ENCODE measurements at places on chromosomes 5 and 9.

DNA sequence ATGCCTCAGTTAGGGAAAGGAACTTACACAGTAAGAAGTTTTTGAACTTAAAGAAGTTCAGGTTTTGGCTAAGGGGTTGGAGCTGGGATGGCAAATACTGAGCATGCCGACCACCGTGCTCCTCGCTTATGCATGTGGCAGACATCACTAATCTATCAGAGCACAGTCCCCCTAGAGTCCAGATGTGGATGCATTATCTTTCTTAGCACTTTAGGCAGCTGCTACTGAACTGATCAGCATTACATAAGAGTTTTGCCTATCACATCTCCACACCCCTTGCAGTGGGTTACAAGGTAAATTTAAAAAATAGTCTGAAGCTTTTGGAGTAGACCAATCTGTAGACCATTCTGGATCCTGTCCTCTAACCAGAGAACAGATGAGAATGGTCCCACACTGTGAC is 22.4 kb downstream of the MACIR start:
- no peak for DNase-seq

GRCh38 chr9:91436841-91437240 is 13.2 kb upstream of the NFIL3 start:
- DNase-seq: no peak

DNA sequence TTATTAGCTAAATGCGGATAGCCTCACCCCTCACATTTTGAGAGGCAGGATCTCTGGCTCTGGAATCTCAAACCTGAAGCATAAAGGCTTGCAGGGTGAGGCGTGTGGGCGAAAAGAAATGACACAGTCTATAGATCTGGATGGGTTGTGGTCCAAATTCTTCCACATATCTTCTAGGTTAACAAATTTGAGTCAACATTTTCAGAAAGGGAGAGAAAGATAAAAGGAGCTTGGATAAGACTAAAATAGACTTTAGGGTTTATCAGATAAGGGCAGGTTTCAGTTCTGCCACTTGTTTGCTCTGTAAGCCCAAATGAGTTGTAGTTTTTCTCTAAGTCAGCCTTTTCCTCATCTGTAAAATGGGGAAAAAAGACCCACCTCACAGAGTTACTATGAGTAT is 220.9 kb downstream of the TRIM32 start:
- DNase-seq: no peak

GRCh38 chr5:145437627-145438026 is 397.5 kb downstream of the PRELID2 start:
- DNase-seq: no peak

DNA sequence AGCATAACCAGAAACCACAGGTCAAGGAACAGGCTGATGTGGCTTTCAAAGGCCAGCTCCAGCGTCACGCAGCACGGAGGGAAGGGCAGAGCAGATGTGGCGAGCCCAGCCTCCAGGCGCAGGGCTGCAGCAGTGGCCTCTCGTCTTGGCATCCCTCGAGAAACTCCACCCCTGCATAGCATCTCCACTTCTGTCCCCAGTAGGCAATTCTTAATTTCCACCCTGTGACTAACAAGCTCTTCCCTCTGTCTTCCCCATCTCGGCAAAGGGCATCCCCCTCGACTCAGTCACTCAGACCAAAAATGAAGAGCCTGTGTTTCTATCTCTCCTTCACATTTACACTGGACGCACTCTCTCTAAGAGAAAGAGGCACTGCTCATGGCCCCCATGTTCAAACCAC is 1.7 kb upstream of the CACNA1B start:
- no peak for DNase-seq

DNA sequence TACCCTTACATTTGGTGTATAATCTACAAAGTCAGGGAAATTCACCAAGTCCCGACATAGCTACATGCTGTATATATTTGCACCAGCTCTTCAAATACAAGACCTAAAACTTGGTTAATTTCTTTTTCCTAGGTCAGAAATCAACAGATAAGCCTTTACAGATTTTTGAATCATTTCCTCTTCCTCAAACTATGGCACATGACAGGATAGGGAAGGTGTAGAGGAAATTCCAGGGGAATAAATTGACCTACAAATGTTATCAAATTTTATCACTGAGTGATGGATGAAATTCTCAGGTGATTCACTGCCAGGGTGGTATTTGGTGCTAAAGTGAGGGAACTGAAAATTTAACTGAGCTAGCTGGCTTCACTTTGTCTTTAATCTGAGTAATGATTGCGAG is 360.0 kb downstream of the BNC2 start:
- no peak for DNase-seq

- DNase-seq: no peak
Measured at GRCh38 chr9:107270082-107270481, 13.0 kb upstream of the RAD23B start.

- no peak for DNase-seq
Measured at GRCh38 chr9:87118594-87118993, 171.3 kb upstream of the GAS1 start.

DNA sequence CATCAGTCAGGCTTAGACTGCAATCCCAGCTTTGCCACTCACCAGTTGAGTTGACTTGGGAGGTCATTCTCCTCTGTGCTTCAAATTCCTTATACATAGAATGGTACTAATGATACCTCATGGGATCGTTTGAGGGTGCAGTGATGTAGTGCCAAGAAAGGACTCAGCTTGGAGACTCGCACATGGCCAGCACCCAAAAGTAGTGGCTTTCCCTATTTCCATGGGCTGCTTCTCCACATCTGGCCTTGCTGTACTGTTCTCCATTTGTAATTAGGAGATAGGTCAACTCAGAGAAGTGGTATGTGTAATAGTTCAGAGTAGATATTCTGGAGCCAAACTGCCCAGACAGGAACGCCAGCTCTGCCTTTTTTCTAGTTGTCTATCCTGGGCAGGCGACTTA is 5.5 kb downstream of the CCL19 start:
- DNase-seq: no peak

DNA sequence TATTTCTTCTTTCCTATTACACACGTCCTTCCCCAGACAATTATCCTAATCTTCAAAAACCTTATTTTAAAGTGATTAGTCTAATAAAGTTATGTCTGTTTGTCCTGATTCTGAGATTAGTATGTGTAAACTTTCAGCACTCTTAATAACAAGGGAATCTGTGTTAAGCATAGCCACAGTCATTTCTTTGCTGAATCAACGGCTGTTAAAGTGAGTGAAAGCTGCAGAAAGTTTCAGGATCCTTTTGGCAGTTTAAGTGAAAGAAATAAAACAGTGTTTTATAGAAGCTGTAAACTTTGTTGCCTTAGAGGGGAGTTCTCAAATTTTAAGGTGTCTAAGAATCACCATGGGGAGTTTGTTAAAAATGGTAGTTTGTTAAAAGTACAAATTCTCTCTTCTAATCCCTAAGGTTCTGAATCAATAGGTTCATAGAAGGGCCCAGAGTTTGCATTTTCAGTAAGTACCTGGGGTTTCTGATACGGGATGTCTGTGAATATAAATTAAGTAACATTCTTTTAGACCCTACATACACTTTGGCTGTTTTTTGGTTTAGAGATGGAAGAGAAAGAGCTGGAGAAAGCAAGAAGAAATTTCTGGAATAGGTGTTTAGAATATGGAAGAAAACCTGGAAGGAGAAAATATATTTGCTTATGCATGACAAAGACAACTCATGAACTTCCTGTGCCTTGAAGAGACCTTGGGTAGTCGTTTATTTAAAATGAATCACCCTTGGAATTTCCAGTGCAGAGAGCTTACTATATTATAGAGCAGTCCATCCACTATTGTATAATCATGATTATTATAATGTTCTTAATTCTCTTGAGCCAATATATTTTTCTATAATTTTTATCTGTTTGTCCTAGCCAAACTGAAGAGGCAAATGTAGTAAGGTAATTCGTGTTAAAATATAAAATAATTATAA is 45.7 kb downstream of the SCAMP1 start:
- no peak for DNase-seq

GRCh38 chr5:10704949-10705621 is 55.9 kb downstream of the DAP start:
- DNase-seq: no peak

- no peak for DNase-seq
Measured at GRCh38 chr9:130372057-130372456, 72.7 kb upstream of the ASS1 start.

DNA sequence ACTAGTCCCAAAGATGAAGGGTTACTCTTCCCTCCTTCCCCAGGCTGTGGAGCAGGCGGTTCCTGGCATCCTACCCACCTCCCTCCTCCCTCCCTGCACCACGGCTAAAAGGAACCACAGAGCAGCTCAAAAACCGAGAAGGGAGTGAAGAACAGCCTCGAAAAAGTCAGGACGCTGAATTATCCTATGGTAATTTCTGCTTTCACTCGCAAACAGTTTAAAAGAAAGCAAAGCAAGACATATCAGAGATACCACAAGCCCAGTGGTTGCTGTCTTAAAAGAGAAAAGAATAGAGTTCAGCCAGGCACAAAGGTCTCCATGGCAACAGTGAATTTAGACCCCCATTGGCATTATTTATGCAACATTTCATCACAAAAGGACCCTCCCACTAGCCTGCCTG is 315.4 kb downstream of the CTNND2 start:
- DNase-seq: no peak

- no peak for DNase-seq
Measured at GRCh38 chr5:180282281-180282680, 9.6 kb downstream of the MAPK9 start.

GRCh38 chr9:111852291-111852690 is 44.3 kb upstream of the UGCG start:
- DNase-seq: no peak

DNA sequence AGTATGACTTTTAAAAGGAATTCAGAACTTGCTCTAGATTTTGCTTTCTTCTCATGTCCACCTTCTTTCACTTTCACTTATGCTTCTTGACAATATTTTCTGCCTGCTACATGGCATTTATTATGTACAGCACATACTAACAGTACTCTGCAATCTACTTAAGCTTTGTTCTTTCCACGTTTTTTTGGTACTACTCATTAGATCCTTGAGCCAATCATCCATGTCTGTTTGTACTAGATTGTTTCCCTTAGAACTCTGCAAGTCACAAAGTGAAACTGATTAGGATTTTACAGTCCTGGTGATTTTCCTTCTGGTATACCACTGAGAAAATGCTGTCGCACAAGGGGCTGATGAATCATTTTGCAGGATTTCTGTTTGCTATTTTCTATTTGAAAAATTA is 78.3 kb downstream of the PARP8 start:
- no peak for DNase-seq

DNA sequence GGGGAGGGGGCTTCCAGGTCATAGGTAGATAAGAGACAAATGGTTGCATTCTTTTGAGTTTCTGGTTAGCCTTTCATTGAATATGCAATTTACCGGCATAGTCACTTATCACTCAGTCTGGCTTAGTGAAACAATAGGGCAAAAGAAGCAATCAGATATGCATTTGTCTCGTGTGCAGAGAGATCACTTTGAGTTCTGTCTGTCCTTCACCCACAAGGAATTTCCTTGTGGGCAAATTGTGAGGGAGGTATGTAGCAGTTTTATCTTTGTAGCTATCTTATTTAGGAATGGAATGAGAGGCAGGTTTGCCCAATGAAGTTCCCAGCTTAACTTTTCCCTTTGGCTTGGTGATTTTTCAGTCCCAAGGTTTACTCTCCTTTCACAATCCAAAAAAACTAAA is 116.1 kb downstream of the TUSC1 start:
- DNase-seq: no peak

GRCh38 chr5:126918615-126918957 is 111.8 kb downstream of the MARCHF3 start:
- DNase-seq: no peak

- DNase-seq: no peak
Measured at GRCh38 chr9:105879181-105879580, 184.8 kb downstream of the TMEM38B start.

GRCh38 chr9:133770076-133770777 is 32.1 kb upstream of the SARDH start:
- DNase-seq: peak; percentile 41

- DNase-seq: no peak
Measured at GRCh38 chr5:62592558-62592957, 13.9 kb downstream of the LRRC70 start.

- DNase-seq: no peak
Measured at GRCh38 chr9:98154678-98155077, 35.7 kb upstream of the TRIM14 start.

DNA sequence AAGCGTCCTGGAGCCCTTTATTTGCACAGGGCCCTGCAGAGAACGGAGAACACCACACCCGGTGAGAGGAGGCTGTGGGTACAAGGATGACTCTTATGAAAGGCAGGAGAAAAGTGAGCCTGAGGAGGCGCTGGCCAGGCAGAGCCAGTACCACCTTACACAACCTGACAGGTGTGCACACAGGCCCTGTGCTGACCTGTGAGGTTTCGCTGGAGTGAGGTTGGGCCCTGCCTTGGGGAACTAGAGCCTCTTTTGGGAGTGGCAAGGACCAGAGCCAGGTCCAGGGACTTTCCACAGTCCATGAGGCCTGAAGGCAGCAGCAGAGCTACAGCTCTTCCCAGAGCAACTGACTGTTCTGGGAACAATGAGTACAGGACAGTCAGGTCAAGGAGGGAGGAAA is 3.1 kb downstream of the SRD5A1 start:
- no peak for DNase-seq

DNA sequence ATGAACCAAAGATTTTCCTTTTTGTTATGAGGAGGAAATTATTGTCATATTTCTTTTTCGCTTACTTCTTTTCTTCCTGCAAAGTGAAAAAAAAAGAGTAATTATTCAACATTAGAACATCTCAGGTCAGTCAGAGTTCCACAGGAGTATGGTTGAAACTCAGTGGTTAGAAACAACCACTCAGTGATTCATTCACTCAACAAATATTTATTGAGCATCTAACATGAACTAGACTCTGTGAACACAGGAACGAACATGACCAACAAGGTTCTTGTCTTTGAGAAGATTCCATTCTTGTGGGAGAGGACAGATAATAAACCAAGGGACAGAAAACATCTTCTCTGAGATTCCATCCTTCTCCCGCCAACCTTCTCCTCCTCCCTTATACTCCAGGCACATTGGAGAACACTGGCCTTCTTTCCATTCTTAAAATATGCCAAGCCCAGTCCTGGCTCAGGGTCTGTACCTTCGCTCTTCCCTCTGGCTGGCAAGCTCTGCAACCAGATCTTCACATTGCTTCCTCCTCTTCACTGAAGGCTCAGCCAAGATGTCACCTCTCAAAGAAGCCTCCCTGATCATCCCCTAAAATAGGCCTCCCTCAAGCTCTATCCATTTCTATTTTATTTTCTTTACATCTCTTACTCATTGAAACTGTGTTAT is 6.8 kb upstream of the GRAMD2B start:
- no peak for DNase-seq

- DNase-seq: no peak
Measured at GRCh38 chr5:54900984-54901725, 84.2 kb downstream of the ESM1 start.
